ENCODE measurements at places on chromosomes 13 and 19.
A peak's percentile ranks its signal among the peaks of the same experiment; 100 is the strongest.

GRCh38 chr13:29118471-29118870, 298.3 kb downstream of the MTUS2 start:
- H3K27ac ChIP-seq, result no peak overlapping the region
- H3K4me1 ChIP-seq, result no peaks in the 10 kb centered on the region
- H3K27me3 ChIP-seq, result no peaks in the 10 kb centered on the region
- H3K36me3 ChIP-seq, result no peaks in the 10 kb centered on the region
- no peak overlapping the region for H3K4me3 ChIP-seq

GRCh38 chr13:87671753-87672605, 808 bp downstream of the SLITRK5 start:
- DNase-seq, result no peak
- no peaks in the 10 kb centered on the region for H3K27me3 ChIP-seq
- H3K4me1 ChIP-seq, result no peaks in the 10 kb centered on the region

- no peaks in the 10 kb centered on the region for H3K36me3 ChIP-seq
- no peak overlapping the region for H3K27ac ChIP-seq
- DNase-seq, result no peak
- no peaks in the 10 kb centered on the region for H3K4me1 ChIP-seq
- no peak overlapping the region for H3K4me3 ChIP-seq
Observed at GRCh38 chr13:39870197-39870747, 214.8 kb downstream of the COG6 start.

GRCh38 chr13:42985312-42986175, 6.5 kb downstream of the EPSTI1 start:
- no peak for DNase-seq
- H3K4me1 ChIP-seq, result no peaks in the 10 kb centered on the region
- no peak overlapping the region for H3K27ac ChIP-seq
- H3K27me3 ChIP-seq, result no peaks in the 10 kb centered on the region
- no peak overlapping the region for H3K4me3 ChIP-seq

GRCh38 chr13:40631605-40632004, 34.8 kb downstream of the FOXO1 start:
- no peaks in the 10 kb centered on the region for H3K4me1 ChIP-seq
- DNase-seq, result no peak
- H3K27me3 ChIP-seq, result no peaks in the 10 kb centered on the region
- H3K27ac ChIP-seq, result no peak overlapping the region
- no peaks in the 10 kb centered on the region for H3K36me3 ChIP-seq

- no peak overlapping the region for H3K27ac ChIP-seq
- H3K4me1 ChIP-seq, result no peaks in the 10 kb centered on the region
- DNase-seq, result no peak
- H3K27me3 ChIP-seq, result no peaks in the 10 kb centered on the region
Observed at GRCh38 chr13:47418206-47418920, 521.5 kb upstream of the HTR2A start.

GRCh38 chr19:58054901-58055874, 3.9 kb upstream of the ZNF135 start:
- H3K4me1 ChIP-seq, result no peaks in the 10 kb centered on the region
- no peak overlapping the region for H3K27ac ChIP-seq
- H3K4me3 ChIP-seq, result no peak overlapping the region
- no peaks in the 10 kb centered on the region for H3K27me3 ChIP-seq
- no peak for DNase-seq

DNA sequence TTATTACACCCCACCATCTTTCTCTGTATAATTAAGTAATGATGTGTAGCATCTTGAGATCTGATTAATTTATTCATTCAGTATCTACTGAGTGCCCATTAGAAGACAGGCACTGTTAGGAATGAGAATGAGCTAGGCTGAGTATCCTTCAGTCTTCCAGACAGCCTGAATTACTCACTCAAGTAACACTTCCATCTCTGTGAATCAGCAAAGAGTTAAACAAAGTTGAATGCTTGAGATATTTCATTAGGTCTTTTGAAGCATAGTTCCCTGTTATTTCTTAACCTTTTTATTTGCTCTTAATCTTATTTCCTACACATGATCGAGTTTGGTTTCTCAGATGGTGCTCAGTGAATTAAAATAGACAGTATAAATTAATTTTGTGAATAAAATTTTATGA, 413.7 kb downstream of the DCT start:
- H3K4me3 ChIP-seq, result no peak overlapping the region
- DNase-seq, result no peak
- no peak overlapping the region for H3K27ac ChIP-seq
- no peaks in the 10 kb centered on the region for H3K27me3 ChIP-seq
- no peaks in the 10 kb centered on the region for H3K4me1 ChIP-seq

GRCh38 chr13:31675440-31675953, 63.8 kb upstream of the RXFP2 start:
- no peak overlapping the region for H3K4me3 ChIP-seq
- no peaks in the 10 kb centered on the region for H3K4me1 ChIP-seq
- H3K27ac ChIP-seq, result no peak overlapping the region
- no peaks in the 10 kb centered on the region for H3K27me3 ChIP-seq
- no peak for DNase-seq

- no peaks in the 10 kb centered on the region for H3K27me3 ChIP-seq
- no peak for DNase-seq
- H3K36me3 ChIP-seq, result no peaks in the 10 kb centered on the region
- H3K4me1 ChIP-seq, result no peaks in the 10 kb centered on the region
- H3K27ac ChIP-seq, result no peak overlapping the region
- no peak overlapping the region for H3K4me3 ChIP-seq
Observed at GRCh38 chr13:25727810-25728209, 324.0 kb downstream of the SHISA2 start.

- H3K4me1 ChIP-seq, result no peaks in the 10 kb centered on the region
- H3K4me3 ChIP-seq, result no peak overlapping the region
- no peaks in the 10 kb centered on the region for H3K36me3 ChIP-seq
- no peak overlapping the region for H3K27ac ChIP-seq
- H3K27me3 ChIP-seq, result no peaks in the 10 kb centered on the region
Observed at GRCh38 chr13:101115762-101116171, 300.5 kb downstream of the NALCN start.

GRCh38 chr13:27101289-27101688, 70.3 kb downstream of the USP12 start:
- H3K27ac ChIP-seq, result no peak overlapping the region
- no peak for DNase-seq
- no peaks in the 10 kb centered on the region for H3K4me1 ChIP-seq
- H3K27me3 ChIP-seq, result no peaks in the 10 kb centered on the region
- H3K4me3 ChIP-seq, result no peak overlapping the region

- no peak for DNase-seq
- H3K27me3 ChIP-seq, result no peaks in the 10 kb centered on the region
- no peak overlapping the region for H3K4me3 ChIP-seq
- no peak overlapping the region for H3K27ac ChIP-seq
- peaks cover 58% of the 10 kb centered on the region for H3K36me3 ChIP-seq
- H3K4me1 ChIP-seq, result no peaks in the 10 kb centered on the region
Observed at GRCh38 chr13:98022210-98022609, 68.7 kb downstream of the IPO5 start.

- DNase-seq, result no peak
- no peaks in the 10 kb centered on the region for H3K27me3 ChIP-seq
- H3K4me3 ChIP-seq, result no peak overlapping the region
- H3K36me3 ChIP-seq, result peaks cover 37% of the 10 kb centered on the region
- peaks cover 88% of the 10 kb centered on the region for H3K4me1 ChIP-seq
- H3K27ac ChIP-seq, result no peak overlapping the region
Observed at GRCh38 chr19:1397838-1398237, 3.5 kb downstream of the GAMT start.

DNA sequence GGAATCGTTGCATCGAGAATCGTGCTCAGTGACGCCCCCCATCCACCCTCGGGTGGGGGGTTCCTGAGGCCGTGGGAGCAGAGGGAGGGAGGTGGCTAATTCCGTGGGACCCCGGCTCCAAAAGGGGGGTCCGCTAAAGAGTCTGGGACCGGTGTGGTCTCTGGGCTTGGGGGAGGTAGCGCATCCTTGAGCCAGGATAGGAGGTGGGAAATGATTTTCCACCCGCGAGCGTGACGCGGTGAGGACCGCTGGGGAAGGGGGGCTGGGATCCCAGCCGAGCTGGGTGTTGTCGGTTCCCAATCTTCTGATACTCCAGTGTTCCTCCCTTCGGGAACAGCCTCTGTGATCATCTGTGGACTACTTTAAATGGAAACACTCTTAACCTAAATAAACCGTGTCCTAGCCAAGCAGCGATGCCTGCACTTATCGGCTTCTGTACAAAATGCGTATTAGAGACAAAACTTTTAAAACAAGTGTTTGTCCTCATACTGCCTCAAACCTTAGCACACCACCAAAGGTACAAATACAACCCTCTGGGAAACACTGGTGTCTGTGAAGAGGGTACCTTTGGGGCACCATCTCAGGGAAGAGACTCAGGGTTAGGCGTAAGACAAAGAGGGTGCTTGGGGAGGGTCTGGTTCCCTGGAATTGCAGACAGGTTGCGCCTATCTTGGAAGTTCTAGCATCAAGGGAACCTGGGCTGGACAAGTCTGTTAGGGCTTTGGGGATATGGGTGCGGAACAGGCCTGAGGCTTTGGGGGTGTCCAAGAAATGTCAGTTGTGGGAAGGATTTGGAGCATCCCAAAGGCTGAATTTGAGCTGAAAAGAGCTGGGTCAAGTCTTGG, 16.0 kb downstream of the KCNC3 start:
- peak overlapping the region; percentile 33 for H3K4me3 ChIP-seq
- H3K27ac ChIP-seq, result no peak overlapping the region
- no peak for DNase-seq
- no peaks in the 10 kb centered on the region for H3K36me3 ChIP-seq
- peaks cover 29% of the 10 kb centered on the region for H3K27me3 ChIP-seq

GRCh38 chr13:28041031-28041461, 52.6 kb upstream of the URAD start:
- no peaks in the 10 kb centered on the region for H3K4me1 ChIP-seq
- H3K27ac ChIP-seq, result no peak overlapping the region
- peaks cover 11% of the 10 kb centered on the region for H3K27me3 ChIP-seq
- H3K36me3 ChIP-seq, result no peaks in the 10 kb centered on the region
- no peak for DNase-seq

DNA sequence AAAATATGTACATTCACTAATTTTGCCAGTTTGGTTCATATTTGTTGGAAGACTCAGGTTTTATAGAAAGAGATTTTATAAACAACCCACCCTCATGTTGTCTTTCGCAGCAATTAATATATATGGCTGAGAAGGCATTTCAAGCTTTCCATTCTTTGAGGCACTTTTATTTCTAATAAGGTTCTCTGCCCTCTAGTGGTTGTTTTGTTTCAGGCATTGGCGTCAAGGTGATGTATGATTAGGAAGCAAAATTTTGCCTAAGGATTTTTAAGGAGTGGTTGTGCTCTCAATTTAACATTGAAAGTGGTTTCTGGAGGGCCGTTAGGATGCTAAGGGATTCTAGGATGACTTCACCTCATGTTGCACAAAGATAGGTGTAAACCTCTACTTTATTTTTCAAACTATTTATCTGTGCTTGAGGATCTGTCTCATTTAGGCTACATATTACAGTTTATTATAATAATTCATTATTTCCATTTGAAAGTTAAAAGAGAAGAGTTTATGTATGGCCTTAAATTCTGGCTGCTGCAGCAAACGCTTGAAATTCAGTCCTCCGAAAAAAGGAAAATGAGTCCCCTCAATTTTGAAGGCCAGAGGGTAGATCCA, 35.9 kb downstream of the OXGR1 start:
- H3K27me3 ChIP-seq, result no peaks in the 10 kb centered on the region
- H3K27ac ChIP-seq, result no peak overlapping the region
- H3K4me3 ChIP-seq, result no peak overlapping the region

DNA sequence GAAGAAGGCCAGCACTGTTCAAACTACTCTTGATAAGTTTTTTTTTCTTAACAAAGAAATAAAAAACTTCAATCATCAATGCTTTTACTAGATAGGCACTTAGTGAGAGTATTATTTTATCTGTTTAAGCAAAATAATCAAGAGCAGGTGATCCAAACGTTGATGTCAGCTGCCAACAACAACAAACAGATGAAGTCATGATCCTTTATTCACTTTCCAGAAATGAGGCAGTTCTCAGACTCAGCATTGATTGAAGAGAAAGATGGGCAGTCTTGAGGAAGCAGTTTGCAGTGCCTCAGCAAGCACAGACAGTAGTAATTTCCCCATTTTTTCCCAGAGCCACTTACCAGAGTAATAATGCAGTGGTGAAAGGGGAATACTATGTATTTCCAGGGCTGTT, 38.4 kb upstream of the CSNK1A1L start:
- no peak overlapping the region for H3K27ac ChIP-seq
- no peak for DNase-seq
- no peaks in the 10 kb centered on the region for H3K4me1 ChIP-seq
- H3K36me3 ChIP-seq, result no peaks in the 10 kb centered on the region
- no peaks in the 10 kb centered on the region for H3K27me3 ChIP-seq

DNA sequence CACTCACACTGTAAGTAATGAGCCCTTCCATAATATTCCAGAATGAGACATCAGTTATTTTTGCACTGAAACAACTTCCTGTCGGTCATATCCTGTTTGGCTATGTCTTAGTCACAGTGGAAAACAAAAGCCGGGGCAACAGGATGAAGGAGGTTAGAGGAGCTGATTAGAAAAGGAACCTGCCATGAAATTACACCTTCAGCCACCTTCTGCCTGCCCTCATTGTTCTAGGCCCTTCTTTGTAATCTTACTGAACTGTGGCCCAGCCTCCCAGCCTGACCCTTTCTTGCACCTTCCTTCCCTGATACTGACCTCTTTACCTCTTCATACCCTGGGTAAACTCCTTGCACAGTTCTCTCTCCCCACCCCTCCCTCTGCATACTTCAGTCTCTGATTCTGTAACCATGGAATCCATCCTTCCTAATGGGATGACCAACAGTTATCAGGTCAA, 67.3 kb downstream of the DOCK9 start:
- H3K4me3 ChIP-seq, result no peak overlapping the region
- peak; percentile 15 for DNase-seq
- no peaks in the 10 kb centered on the region for H3K4me1 ChIP-seq
- peaks cover 8% of the 10 kb centered on the region for H3K36me3 ChIP-seq
- peak overlapping the region; percentile 19 for H3K27ac ChIP-seq
- H3K27me3 ChIP-seq, result no peaks in the 10 kb centered on the region

GRCh38 chr13:93375491-93375890, 148.9 kb downstream of the GPC6 start:
- H3K36me3 ChIP-seq, result no peaks in the 10 kb centered on the region
- no peaks in the 10 kb centered on the region for H3K27me3 ChIP-seq
- H3K4me1 ChIP-seq, result no peaks in the 10 kb centered on the region
- no peak overlapping the region for H3K27ac ChIP-seq
- no peak overlapping the region for H3K4me3 ChIP-seq

DNA sequence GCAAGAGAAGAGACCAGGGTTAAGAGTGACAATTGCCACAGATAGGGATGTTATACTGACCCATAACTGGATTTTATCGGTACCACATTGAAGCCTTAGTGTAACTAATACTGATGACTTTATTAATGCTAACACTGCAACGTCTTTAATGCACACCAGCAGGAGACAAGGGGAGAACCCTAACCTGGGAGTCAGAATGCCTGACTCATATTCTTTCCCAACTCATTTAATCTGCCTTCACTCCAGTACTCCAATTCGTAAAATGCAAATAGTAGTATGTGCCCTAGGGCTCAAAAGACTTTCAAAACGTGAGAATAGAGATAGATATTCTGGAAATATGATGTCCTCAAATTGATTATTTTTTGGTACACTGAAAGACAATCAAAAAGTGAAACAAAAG, 62.4 kb downstream of the GPC6 start:
- no peak overlapping the region for H3K27ac ChIP-seq
- DNase-seq, result no peak
- H3K4me1 ChIP-seq, result no peaks in the 10 kb centered on the region
- no peaks in the 10 kb centered on the region for H3K36me3 ChIP-seq

GRCh38 chr13:79870766-79871165, 389.8 kb downstream of the NDFIP2 start:
- DNase-seq, result no peak
- no peaks in the 10 kb centered on the region for H3K4me1 ChIP-seq
- no peaks in the 10 kb centered on the region for H3K27me3 ChIP-seq
- no peak overlapping the region for H3K27ac ChIP-seq
- no peaks in the 10 kb centered on the region for H3K36me3 ChIP-seq

- H3K27me3 ChIP-seq, result no peaks in the 10 kb centered on the region
- no peaks in the 10 kb centered on the region for H3K4me1 ChIP-seq
- H3K27ac ChIP-seq, result no peak overlapping the region
- H3K4me3 ChIP-seq, result no peak overlapping the region
Observed at GRCh38 chr13:40061466-40062450, 406.3 kb downstream of the COG6 start.

Data from K562 (cell line).